Stimulated activated CD4-positive, alpha-beta T cell treated with anti-CD3 and anti-CD28 coated beads, Interleukin-1b, Interleukin-23, amount 100 ng/mL, for 1 hour (primary cell): ENCODE measurements at places on chromosomes 4 and X.

- DNase-seq = no peak
Measured at GRCh38 chr4:1492142-1492457, 85.9 kb upstream of the NKX1-1 start.

DNA sequence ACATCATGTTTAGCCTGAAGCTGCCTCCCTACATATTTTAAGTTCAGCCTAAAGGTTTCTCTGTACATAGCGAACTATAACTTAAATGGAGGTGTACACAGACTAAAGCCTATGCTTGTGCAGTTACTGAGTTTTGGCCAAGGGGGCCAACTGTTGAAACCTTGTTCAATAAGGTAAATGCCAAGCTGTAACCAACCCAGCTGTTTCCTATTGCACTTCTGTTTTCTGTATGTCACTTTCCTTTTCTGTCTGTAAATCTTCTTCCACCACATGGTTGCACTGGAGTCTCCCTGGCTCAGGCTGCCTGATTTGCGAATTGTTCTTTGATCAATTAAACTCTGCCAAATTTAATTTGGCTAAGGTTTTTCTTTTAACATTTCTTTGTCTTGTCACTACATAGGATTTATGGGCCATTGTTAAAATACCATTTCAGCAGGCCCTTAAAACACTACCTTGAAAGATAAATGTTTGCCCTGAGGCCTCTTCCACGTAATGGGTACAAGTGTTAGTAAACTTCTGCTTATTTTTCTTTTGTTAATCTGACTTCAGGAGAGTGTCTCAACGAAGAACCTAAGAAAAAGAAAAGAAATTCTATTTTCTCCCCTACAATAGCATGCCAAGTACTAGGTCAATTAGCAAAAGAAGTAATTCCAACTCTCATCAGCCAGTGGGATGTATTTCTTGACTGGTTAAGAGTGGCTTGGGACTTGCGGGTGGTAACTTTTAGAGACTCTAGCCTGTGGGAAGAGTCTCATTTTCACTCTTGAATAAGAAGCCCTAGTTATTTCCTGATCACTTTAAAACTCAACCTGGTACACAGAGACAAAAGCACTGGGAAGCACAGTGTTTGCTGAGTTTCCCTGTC lies 45.7 kb upstream of the PRSS12 start:
- DNase-seq = no peak

DNA sequence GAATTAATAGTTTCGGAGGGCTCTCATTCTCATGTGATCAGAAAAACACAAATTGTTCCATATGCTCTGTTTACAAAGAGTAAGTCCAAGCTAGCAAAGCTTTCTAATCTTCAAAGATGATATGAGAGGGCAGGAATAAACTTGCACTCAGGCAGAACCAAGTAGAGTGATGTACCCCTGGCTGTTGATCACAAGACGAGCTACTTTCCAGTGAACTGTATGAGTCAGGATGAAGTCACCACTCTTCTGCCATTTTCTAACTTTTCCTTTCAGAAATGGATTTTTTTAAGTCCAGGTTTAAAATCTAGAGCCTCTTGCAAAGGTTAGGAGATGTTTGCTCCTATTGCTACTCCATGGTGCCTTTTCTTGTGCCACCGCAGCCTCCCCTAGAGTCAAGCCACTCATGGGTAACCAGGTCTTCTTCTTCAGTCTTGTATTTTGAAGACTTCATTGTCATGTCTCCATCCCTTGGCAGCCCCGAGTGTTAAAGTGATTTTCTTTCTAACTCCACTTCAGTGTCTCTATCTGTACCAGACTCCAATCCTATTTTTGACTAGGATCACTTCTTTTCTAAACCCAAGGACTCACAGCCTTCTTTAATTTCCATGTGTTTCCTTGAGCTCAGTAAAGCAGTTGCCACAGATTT lies 171.9 kb upstream of the GALNT7 start:
- DNase-seq = no peak

GRCh38 chrX:2536974-2537373 lies 36.2 kb upstream of the DHRSX start:
- DNase-seq = no peak
